Ovary (tissue), 10 donors: ENCODE measurements at places on chromosomes 3 and 15. TPM values are rescaled to one million over a fixed set of nuclear protein-coding genes. Genes with fewer than 3 reads are reported as not detected.

DNA sequence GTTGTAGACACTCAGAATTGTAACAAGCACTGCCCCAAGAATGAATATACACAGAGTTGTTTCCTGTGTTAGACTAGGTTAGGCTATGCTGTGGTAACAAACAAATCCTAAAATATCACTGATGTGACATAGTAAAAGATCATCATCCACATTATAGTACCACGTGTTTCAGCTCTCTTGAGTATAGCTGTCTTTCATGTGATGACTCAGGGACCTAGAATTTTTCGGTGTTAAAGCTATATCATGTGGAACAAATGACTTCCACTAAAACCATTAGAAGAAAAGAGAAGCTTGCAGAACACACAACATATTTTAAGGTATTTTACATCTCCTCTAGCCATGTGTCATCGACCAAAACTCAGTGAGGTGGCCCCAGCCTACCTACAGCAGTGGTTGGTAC, 307.9 kb upstream of the RBMS3 start:
- no peak for DNase-seq

GRCh38 chr3:133865136-133865855, 30.4 kb downstream of the RAB6B start:
- DNase-seq = no peak

DNA sequence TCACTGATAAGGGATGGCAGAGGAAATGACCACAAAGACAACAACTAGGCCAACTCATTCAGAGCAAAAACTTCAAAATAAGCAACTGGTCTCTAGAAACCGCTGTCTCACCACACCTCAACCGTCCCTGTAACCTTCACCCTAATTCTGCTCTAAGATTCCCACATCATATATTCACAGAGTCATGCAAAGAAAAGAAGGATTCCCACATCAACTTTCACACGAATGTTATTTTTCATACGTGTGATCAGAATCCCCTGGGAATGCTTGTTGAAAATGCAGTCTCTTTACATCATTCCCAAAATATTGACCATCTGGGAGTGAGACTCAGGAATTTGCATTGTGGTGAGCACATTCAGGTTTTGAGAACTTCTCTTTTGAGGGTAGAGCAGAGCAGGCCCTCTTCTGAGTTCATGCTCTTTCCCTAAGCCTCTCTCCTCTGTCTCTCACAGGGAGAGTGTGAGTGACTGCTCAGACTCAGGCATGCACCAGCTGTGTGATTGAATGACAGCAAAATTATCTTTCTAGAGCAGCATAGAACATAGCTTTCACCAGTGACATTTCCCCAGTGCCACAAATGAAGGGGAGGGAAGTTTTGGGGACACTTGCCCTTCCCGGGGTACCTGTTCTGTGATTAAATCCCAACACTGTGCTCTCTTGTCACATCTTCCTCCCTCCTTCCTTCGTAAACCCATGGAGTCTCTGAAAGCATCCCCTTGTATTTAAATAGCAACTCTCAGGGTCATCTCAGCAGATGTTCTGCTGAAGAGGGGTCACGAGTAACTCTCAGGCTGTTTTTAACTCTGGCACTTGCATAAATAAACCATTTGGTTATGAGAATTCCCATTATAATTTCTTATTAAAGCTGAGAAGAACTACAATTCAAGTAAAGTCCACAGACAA, 170.9 kb downstream of the PLCL2 start:
- DNase-seq = no peak

Gene USP4
- polyA plus RNA-seq = 76.5 TPM

Gene TGM5
- polyA plus RNA-seq = not detected
